Stimulated activated CD4-positive, alpha-beta T cell treated with anti-CD3 and anti-CD28 coated beads, TNF-alpha, amount 100 ng/mL, for 1 hour (primary cell): ENCODE measurements at places on chromosomes 13 and 19.

GRCh38 chr19:45508417-45508860 lies 1.2 kb downstream of the VASP start:
- DNase-seq, result no peak

GRCh38 chr13:56457535-56458190 lies 683.1 kb upstream of the PRR20A start:
- DNase-seq, result no peak

- no peak for DNase-seq
Measured at GRCh38 chr13:98393873-98394272, 183.0 kb downstream of the STK24 start.

DNA sequence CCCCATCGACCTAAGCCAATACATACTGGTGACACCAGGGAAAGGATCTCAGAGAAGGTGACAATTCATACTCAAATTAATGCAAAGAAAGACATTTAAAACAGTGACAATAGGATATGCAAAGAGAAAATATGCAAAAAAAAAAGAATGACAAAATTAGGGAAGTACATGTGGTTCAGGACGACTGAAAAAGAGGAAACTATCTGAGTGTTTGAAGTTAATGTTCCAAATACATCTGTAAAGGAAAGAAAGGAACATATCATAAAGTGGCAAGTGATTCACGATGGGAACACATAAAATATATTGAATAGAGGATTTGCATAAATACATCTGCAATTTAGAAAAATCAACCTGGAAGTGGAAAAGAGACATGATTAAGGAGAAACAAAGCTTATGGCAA lies 441.4 kb downstream of the SLITRK5 start:
- DNase-seq, result no peak

DNA sequence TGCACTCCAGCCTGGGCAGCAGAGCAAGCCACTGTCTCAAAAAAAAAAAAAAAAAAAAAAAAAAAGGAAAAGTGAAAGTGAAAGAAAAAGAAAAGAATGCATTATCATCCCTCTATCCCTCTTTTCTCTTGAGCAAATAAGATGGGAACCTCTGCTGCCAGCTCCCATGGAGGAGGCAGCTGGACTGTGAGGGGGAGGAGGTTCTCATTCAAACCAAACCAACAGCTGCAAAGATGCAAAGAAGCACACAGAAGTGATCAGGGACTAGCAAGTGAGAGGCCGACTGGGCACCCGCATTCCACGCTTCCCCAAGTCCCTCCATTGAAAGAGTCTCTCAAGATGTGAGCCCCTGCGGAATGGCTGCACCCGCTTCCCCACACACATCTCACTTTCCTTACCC lies 63.5 kb downstream of the TSHZ3 start:
- no peak for DNase-seq

DNA sequence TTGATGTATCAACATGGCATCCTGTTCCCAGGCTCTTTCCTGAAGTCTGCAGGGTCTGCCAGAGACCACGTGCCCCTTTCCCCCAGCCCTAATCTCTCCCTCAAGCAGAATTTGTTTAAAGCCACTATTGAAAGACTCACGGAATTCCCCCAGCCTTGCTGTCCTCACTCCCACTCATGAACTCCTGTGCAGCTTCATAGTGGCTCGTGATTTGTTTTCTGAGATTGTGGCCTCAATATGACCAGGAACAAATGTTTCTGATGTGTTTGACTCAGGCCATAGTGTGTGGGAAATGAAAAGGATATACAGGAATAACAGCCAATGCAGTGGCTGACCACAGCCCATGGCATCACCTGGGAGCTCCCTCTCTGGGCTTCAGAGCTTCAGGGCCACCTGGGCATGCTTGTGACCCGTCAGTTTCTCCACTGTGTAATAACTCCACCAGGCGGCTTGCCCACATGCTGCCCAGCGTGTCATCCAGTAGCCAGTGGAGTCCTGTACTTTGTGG lies 8.1 kb upstream of the SERPINE3 start:
- DNase-seq, result no peak

GRCh38 chr19:42452590-42452989 lies 9.8 kb upstream of the CXCL17 start:
- DNase-seq, result no peak

- no peak for DNase-seq
Measured at GRCh38 chr13:105816994-105817393, 718.5 kb downstream of the EFNB2 start.

DNA sequence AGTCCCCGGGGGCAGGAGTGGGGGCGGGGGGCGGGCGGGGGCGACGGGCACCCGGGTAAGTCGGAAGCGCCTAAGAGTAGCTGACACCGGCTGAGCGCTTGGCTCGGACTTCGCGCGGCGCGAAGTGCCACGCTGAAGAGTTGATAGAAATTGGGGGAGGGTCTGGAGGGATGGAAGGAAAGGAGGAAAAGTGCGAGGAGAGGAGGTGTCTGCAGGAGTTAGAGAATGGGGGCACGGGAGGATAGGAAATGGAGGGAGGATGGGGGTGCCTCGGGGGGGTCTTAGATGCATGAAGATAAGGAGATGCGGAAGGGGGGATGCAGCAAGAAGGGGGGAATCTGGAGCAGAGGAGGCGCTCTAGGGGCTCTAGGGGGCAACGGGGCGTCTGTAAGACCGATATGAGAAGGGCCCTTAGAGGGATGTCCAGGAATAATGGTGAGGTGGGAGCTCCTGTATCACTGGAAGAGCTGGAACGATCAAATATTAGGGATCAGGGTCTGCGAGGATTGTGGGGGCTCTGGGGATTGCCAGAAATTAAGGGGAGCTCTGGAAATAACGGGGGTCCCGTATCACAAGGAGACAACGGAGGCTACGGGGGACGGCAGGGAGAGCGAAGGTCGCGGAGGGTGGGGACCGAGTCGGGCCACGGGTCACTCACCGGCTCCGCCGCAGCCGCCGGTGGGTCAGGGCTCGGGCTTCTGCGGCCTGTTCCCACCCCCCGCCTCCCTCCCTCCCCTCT lies at the start of gene MYPOP:
Gene MYPOP, minus strand, starts transcription at position 702 of the 739 bp plus-strand sequence. CDS start 840 bp downstream, outside the sequence.
- no peak for DNase-seq

DNA sequence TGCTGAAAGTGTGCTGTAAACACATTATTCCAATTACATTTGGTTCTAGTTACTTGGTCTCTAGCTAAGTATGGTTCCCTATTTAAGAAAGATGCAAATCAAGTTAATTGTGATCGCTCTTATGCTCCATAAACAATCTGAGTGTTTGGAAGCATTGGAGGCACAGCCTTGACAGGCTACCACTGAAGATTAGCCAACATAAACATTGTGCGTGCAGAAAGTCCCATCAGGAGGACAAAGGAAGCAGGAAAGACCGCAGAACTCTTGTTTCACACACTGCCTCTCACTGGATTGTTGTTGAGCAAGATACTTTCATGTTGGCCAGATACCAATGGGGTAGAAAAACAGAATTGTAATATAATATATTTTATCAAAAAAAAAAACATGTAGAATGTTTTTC lies 814.4 kb downstream of the EFNB2 start:
- no peak for DNase-seq

DNA sequence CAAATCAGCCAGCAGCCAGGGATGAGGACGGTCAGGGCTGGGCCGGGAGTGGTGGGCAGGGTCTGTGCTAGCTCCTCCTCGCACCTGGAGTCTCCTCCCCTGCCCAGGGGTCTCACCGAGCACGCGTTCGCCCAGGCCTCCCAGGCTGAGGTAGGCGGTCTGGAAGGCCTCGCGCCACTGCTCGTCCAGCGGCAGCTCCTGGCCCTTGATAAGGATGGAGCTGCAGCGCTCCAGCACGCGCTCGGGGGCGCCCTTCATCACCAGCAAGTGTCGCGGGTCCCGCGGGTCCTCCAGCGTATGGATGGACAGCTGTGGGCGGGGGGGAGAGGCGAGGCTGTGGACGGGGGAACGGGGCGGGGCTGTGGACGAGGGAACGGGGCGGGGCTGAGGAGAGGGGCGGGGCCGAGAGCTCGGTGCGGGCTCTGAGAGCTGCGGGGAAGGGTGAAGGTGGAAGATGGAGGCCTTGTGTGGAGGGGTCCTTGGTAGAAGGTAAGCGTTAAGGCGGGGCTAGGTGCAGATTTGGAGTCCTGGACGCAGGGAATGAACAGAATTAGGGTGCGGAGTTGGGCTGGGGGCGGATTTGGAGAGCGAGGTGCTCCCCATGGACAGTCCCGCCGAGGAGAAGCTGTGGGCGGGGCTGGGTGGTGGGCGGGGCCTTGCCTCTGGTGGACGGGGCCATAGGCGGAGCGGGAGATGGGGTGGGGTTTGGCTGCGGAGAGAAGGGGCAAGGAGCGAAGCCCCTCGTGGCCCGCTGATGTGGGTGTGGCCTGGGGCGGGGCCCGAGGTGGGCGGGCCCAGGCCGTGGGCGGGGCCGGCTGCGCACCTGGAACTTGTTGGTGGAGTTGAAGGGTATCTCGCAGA lies 5.7 kb downstream of the ATP4A start:
- DNase-seq, result peak; percentile 43

DNA sequence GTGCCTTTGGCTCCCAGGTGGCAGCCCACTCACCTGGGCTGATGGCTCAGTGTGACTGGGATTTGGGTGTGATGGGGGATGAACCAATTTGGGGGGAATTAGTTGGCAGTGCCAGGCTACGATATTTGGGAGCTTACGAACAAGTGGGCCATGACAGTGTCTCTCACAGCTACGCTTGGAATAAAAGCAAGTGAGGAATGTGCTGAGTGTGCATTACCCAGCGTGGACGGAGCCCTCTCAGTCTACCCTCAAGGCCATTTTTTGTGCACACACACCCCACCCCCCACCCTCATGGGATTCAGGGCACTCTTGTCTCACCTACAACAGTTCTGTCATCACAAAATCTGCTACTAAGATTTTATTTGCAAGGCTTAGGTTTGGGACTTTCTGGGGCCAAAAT lies 329.1 kb downstream of the NDFIP2 start:
- no peak for DNase-seq

DNA sequence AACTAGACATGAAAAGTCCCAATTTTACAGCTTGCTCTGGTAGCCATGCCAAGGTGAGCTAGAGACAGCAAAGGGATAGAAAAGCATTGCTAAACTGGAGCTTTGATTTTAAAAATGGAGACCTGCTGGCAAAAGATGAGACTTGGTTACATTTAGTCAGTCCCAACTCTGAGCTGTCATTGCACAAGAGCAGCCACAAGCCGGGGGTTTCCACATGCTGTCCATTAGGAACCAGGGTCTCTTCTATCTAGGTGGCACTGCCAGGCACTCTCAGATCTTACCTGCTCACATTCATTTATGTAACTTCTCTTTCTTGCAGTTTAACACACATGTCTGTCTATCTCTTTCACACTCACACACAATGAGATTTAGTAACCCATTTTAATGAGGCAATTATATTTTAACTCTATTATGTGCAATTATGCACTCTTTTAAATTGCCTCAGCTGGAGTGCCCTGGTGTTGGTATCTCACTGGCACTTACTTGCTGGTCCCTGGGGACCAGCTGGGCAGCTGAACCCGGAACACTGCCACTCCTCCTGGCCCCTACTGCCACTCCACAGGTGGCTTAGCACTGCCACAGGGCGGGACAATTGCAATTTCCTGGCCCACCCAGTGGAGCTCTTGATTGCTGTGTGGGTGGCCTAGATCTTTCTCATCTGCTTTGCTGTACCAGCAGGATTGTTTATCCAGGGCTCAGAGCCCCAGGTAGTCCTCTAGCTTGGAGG lies 112.5 kb downstream of the COG6 start:
- DNase-seq, result no peak

DNA sequence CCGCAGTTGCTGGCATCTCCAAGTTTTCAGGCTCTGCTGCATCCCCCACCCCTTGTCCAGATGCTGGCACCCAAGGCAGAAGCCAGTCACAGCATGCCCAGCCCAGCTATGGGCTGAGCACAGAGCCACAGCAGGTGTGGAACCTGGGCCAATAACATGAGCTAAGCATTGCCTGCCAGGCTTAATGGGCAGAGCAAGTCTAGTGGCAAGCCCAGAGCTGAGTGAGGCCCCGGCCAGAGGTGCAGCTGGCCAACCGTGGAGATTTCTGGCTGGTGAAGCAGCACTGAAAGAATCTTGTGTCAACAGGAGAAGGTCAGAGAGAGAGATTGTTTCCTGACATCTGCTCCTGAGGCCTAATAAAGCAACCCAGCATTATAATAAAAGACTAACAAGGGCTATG lies 111.0 kb downstream of the B3GLCT start:
- DNase-seq, result no peak

GRCh38 chr13:80665792-80666333 lies 324.9 kb upstream of the SPRY2 start:
- DNase-seq, result no peak

- no peak for DNase-seq
Measured at GRCh38 chr13:76214001-76214400, 577.9 kb downstream of the LMO7 start.

DNA sequence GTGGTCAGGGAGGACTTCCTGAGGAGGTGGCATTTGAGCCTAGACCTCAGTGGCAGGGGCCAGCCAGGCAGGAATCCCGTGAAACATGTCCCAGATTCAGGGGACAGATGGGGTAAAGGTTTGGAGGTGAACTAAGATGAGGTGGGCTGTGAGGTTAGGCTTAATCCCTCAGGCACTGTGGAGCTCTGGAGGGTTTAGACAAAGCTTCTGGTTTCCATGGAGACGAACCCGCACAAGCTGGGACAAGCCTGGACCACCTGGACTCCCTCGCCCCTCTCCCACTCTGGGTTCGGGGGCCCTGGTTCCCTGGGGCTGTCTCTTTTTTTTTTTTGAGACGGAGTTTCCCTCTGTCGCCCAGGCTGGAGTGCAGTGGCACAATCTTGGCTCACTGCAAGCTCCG lies 15.7 kb downstream of the TJP3 start:
- DNase-seq, result no peak

DNA sequence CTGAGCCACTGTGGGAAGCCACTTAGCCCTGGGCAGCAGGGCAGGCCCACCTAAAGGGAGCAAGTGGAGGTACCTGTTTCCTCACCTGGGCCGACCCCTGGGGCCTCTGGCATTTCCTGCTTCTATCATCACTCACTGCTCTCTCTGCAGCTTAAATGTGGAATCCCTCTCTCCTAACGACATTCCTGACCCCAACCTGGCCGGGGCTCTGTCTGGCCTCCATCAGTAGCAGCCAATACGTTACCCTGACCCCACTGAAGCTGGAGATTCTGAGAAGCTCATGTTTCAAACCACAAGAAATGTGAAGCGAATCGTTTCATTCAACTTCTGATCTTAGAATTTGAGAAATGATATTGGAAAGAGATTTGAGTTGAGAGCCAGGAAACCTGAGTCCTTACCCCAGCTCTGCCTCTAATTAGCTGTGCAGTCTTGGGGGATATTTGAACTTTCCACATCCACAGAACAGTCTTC lies 39.9 kb downstream of the DOCK9 start:
- no peak for DNase-seq

DNA sequence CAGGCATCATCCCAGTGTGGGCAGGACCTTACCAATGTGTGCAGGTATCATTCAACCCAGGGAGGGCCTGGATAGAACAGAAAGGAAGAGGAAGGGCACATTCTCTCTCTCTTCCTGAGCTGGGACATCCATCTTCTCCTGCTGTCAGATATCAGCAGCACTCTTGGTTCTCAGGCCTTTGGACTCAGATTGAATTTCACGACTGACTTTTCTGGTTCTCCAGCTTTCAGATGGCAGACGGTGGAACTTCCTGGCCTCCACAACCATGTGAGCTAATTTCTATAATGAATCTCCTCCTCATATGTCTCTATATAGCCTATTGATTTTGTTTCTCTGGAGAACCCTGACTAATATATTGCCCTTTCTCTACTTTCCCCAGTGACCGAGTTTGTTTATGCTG lies 77.3 kb downstream of the OLFM4 start:
- no peak for DNase-seq

GRCh38 chr19:40928850-40929249 lies 46.8 kb upstream of the CYP2A7 start:
- DNase-seq, result no peak

GRCh38 chr19:50638600-50638999 lies 1.1 kb downstream of the SYT3 start:
- no peak for DNase-seq

GRCh38 chr19:30781519-30781918 lies 409.3 kb downstream of the ZNF536 start:
- no peak for DNase-seq
